ENCODE measurements at places on chromosomes 5 and 9.
A peak's percentile ranks its signal among the peaks of the same experiment; 100 is the strongest.

DNA sequence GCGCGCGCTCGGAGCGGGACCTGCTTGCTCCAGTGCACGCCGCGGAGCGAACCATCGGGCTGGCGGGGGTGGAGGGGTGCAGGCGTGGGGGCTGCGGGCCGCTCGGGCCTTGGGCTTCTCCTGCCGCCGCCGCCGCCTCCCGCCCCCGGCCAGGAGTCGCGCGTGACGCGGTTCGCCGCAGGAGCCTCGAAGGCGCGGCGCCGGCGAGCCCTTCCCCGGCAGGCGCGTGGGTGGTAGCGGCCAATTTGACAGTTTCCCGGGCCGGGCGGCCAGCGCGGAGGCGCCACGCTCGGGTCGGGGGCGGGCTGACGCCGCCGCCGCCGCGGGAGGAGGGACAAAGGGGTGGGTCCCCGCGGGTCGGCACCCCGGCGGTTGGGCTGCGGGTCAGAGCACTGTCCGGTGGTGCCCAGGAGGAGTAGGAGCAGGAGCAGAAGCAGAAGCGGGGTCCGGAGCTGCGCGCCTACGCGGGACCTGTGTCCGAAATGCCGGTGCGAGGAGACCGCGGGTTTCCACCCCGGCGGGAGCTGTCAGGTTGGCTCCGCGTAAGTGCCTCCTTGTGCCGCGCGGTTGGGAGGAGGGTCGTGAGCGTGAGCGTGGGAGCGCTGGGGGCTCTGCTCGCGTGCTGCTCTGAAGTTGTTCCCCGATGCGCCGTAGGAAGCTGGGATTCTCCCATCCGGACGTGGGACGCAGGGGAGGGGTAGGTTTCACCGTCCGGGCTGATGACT is at the start of gene TJP2:
Gene TJP2, plus strand, starts transcription at position 387 of the 725 bp plus-strand sequence. Its CDS starts 96 bp downstream, at position 483.
- DNase-seq: peak; percentile 48

- DNase-seq: peak; percentile 20
These were observed 117.1 kb downstream of the CMYA5 start for GRCh38 chr5:79806741-79807140.

GRCh38 chr5:50715001-50715400 is 48.6 kb downstream of the PARP8 start:
- no peak for DNase-seq

- DNase-seq: no peak
These were observed 15.2 kb upstream of the TAF11L2 start for GRCh38 chr5:17482790-17483189.

DNA sequence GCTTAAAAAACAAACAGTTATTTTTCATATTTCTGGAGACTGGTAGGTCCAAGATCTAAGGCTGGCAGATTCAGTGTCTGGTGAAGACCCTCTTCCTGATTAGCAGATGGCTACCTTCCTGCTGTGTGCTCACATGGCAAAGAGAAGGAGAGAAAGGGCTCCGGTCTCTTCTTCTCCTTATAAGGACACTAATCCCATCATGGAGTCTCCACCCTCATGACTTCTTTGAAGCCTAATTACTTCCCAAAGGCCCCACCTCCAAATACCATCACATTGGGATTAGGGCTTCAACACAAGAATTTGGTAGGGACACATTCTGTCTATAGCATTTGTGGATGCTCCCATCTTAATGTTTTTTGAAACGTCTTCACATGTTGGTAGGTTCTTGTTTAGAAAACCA is 391.1 kb downstream of the TMEM161B start:
- no peak for DNase-seq

GRCh38 chr9:32864971-32865370 is 81.6 kb downstream of the TMEM215 start:
- peak; percentile 1 for DNase-seq

DNA sequence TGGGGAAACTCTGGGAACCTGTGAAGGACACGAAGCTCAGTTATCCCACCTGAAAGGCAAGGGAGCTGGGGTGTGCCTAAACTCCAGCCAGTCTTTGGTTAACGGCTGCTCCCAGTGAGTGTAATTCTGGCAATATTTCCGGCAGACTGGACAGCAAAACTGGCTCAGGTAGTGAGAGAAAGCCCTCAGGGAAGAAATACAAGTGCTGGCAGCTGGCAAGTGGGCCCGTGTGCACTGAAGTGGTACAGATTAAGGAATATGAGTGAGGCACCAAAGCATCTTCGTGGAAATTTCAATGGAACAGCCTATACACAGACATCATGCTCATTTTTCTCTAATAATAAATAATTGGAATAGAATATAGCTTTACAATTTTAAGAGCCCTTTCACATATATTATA is 56.2 kb downstream of the ABHD17B start:
- no peak for DNase-seq

DNA sequence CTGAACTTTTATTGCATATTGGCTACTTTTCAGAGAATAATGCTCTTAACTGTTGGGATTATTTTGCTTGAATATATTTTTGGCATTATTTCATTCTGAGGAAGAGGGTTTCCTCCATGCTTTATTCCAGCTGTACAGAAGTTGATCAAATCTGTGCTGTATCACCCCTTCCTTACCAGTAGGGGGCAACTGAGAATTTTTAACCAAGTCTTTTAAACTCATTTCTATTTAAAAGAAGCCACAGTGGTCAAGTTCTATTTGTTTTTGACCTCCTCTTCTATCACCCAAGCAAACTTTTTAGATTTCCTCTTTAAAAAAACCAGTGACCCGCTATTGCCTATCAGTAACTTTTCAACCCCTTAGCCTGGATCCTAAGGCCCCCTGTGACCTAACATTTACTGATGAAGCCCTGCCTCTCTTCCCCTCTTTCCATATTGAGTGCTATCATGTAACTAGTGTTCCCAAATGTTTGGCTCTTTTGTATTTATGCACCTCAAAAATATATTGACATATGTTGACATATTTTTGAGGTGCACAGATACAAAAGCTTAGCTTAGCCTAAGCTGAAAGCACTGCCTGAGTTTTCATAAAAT is 80.6 kb downstream of the FBXO4 start:
- peak; percentile 19 for DNase-seq

- DNase-seq: no peak
These were observed 66.0 kb downstream of the RASGEF1C start for GRCh38 chr5:180142824-180143610.

DNA sequence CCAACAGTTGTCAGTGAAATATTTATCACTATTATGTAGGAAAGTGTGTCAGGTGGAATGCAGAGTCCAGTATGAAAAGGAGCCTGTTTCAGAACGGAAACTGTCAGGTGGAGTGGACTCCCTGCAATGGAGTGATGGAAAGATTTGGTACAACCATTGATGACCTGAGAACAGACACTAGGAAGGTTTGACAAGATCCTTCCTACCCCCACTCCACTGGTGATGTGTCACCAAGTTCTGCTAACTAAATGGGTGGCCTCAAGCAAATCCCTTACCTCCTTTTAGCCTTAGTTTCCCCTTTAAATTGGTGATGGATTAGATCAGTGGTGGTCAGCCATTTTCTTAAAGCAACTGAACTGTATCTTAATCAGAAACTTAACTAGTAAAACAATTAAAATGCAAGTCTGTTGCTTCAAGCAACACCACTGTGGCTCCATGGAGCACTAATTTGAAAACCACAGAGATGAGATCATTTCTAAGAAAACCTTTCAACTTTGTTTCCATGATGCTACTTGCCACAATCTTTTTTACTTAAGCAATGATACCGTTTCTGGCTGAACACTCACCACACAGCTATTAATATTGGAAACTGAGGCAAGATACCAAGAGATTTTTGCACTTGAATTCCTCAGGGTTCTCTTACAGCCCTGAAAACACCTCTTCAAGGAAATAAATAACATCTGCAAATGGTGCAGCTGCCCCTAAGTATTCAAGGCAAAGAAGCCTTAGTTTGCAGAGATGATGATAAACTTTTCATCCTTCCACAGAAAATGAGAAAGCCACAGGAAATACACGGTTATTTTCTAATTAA is 140.6 kb downstream of the ERCC6L2 start:
- no peak for DNase-seq

GRCh38 chr9:86846656-86847055 is 100.7 kb downstream of the GAS1 start:
- DNase-seq: peak; percentile 70

GRCh38 chr5:119279093-119279492 is 76.7 kb upstream of the TNFAIP8 start:
- DNase-seq: no peak
